ENCODE measurements at places on chromosomes 13 and 19.

DNA sequence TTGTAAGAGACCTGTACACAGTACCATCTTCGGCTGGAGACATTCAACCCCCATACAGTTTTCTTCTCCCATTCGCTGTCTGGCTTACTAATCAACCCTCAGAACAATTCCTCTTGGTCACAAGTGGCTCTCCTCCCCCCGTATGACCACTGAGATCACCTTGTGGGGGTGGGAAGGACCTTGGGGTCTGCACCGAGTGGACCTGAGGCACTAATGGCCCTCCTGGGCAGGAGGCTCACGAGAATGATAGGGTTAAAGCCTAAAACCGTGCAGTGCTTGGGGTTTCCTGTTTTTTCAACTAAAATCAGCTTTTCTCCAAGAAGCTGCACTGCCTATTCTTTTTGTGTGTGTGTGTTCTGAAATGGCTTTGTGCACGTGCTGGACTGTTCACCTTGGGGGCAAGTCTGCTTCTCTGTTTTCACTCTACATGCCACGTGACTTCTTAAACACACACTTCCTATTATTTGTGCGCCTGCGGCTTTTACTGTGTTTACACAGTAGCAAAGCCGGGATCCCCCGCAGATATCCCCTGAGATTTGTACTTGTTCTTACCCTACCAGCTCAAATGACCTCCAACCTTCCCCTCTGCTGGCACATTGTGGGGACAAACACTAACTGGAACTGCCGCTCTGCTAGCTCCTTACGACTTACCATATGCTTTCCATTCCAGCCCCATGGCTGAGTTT is 12.3 kb downstream of the RBM26 start:
- no peaks in the 10 kb centered on the region for H3K27me3 ChIP-seq
- peak overlapping the region; percentile 87 for H3K27ac ChIP-seq
- peak; percentile 44 for DNase-seq
- H3K36me3 ChIP-seq = peaks cover 49% of the 10 kb centered on the region

GRCh38 chr13:23690668-23691067 is 120.5 kb downstream of the TNFRSF19 start:
- no peak for DNase-seq
- peaks cover under 1% of the 10 kb centered on the region for H3K4me1 ChIP-seq
- H3K4me3 ChIP-seq = no peak overlapping the region
- H3K27ac ChIP-seq = no peak overlapping the region
- H3K36me3 ChIP-seq = no peaks in the 10 kb centered on the region
- no peaks in the 10 kb centered on the region for H3K27me3 ChIP-seq

DNA sequence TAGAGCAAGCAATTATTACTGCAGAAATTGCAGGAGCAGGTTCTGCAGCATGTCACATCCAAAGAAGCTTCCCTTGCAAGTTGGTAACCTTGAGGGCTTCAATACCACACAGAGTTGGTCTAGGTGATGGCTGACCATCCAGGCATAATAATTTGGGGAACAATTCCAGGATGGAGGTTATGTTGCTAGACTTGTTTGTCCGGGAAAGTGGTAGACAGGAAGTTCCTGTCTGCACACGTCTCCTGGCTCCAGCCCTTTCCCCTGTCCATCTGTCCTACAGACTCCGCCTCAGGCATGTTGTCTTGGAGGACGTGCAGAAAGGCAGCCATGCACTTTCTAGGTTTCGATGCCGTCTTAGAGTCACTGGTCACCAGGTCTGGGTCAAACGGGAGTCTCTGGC is 26.0 kb downstream of the DPRX start:
- no peaks in the 10 kb centered on the region for H3K4me1 ChIP-seq
- no peak overlapping the region for H3K27ac ChIP-seq
- H3K27me3 ChIP-seq = no peaks in the 10 kb centered on the region
- DNase-seq = no peak

DNA sequence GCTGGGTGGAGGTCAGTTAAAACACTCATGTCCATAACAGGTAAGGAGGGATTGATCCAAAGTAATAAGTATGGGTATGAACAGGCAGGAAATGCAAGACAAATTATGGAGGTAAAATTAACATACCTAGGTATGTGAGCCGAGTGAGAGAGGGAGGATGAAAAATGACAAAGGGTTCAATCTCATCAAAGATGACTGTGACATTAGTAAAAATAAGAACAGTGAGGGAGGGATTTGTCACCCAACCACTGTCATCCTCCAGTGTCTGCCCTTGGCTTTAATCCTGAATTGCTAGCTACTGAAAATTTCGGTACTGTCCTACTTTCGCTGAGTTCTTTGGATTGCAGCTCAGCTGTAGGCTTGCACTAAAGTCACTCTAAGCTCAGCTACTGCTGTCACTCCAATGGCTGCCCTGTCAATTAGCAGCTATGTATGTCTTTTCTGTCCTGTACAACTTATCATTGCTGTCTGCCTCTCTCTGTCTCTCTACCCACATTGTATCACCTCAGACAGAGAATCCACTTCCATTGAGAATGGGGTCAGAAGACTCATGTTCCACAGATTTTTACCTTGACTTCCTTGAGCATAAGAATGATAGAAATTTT is 62.5 kb downstream of the LRRC63 start:
- no peaks in the 10 kb centered on the region for H3K4me1 ChIP-seq
- H3K4me3 ChIP-seq = no peak overlapping the region
- no peaks in the 10 kb centered on the region for H3K36me3 ChIP-seq
- no peaks in the 10 kb centered on the region for H3K27me3 ChIP-seq
- no peak for DNase-seq
- no peak overlapping the region for H3K27ac ChIP-seq

DNA sequence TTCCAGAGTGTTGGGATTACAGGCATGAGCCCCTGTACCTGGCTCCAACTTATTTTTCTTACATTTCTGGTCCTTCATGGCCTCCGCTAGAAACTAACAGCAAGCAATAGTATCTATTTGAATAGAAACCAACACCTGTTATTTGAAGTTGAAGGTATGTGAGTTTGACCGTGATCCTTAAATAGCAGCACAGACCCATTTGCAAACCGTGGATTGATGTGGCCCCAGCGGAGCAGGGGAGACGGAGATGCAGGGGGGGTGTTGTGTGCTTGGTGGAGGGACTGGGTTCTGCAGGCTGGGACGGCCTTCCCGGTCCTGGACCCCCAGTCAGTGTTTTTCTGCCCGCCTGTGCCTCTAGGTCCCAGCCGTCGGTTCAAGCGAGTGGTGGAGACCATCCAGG is 16.9 kb downstream of the TMEM150B start:
- no peak for DNase-seq
- peaks cover 3% of the 10 kb centered on the region for H3K4me1 ChIP-seq
- H3K27me3 ChIP-seq = no peaks in the 10 kb centered on the region
- no peak overlapping the region for H3K27ac ChIP-seq
